ENCODE measurements at places on chromosomes 16 and 17.

DNA sequence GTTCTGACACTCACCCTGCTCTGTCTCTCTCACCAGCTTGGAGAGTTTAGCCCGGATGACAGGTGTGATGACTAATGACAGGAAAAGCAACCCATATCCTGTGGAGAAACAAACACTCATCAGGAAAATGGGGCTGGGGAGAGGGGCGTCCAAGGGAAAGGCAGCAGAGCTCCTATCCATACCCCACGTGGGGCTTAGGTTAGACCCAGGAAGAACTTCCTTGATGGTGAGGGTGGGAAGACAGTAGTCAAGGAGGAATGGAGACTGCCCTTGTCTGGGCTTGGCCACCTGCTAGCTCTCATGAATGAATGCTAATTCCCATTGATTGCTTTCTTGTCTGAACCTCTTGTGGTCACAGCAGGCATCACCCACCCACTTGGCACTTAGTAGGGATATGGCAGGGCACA is 3.8 kb downstream of the SLC46A1 start:
- DNase-seq: no peak

- DNase-seq: no peak
These were observed 34.7 kb downstream of the SBK1 start for GRCh38 chr16:28326881-28327610.

DNA sequence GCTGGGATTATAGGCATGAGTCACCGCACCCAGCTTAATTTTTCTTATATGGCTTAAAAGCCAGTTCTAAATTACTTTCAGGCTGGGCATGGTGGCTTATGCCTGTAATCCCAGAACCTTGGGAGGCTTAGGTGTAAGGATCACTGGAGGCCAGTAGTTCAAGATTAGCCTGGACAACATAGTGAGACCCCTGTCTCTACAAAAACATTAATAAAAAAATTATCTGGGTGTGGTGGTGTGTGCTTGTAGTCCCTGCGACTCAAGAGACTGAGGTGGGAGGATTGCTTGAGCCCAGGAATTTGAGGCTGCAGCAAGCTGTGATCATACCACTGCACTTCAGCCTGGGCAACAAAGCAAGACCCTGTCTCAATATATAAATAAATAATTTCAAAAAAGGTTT is 10.8 kb upstream of the SMARCD2 start:
- DNase-seq: no peak

DNA sequence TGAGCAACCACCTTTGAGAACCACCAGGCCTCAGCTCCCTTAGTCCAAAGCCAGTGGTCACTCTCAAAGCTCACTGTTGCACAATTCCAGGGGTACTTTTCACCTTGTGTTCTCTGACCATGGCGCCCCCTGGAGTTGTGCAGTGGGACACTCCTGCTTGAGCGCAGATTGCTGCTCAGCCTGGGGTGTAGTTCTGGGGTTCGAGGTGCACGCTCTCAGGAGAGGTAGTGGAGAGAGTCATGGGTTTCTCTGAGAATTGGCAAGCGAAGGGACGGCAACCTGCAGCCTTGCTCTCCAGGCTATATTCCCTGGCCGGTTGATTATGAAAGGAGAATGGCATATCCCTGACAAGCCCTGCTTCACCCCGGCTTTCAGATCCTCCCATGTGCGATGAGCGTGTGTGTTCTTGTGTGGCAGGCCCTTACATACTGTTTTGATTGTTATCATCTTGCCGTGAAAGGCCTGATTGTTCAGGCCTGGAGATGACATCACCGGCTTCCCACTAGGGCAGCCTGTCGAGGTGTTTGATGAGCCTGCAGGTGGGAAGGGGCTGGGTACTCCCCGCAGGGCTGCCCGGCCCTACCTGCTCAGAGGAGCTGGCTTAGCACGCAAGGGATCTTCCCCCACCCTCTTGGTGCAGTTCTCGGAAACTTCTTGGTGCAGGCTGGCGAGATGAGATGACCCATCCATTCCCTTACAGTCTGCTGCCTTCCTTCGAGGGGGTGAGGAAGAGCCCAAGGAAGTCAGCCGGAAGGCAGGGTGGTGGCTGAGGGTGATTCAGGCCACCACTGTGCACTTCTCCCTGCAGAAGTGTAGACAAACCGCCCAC is 431.2 kb downstream of the SLC39A11 start:
- no peak for DNase-seq

- DNase-seq: no peak
These were observed 85.1 kb downstream of the PRKCA start for GRCh38 chr17:66387392-66387981.

GRCh38 chr17:82229698-82230608 is 1.1 kb downstream of the SLC16A3 start:
- no peak for DNase-seq

- DNase-seq: no peak
These were observed 119.9 kb upstream of the IRX6 start for GRCh38 chr16:55204069-55204468.
